NCI-H460 (cell line): ENCODE measurements at places on chromosomes 7 and 10.

DNA sequence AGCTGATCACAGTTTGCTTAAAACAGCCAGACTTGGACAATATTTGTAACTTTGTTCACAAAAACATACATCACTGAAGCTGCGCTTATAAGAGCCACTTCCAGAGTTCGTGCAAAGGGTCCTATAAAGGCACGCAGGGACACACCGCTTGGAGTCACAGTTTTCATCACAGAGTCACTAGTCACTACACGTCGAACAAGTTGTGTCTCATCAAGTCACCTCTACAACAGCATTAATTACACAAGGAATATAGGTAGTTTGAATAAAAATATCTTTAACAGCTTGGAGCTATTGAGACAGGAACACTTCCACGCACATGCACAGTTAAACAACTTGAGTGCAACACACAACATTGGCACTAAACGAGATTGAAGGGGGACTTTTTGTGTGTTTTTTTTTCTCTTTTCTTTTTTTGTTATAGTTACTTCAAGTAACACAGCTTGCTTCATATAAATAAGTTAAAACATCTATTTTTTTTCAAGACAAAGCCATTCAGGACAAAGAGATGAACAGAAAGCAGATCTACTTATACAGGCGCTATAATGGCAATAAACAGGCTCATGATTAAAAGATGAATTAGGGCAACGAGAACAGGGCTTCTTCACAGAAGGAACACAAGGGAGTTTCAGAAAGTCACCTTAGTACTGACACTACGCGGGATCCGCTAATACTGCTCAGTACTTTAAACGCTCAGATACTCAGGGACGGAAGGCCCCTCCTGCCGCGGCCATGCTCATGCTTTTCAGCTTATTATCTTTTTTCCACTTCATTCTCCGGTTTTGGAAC is 2.2 kb downstream of the HOXA5 start:
- no peak for DNase-seq

DNA sequence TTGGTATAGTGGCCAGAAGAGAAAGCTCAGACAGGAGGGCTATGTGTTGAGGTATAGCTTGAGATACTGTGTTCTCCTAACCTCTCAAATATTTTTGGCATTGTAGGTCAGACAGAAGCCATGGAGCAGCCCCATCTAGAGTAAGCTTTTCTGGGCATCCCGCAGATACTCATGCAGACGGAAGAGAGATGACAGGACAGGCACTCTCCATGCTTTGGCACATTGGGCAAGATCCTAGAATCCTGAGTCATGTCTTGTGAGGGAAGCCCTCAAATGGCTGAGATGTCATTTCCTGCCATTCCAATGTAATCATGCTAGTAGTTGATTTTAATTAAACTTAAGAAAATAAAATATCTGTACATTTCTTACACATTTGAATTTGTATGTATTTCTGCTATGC is 16.8 kb upstream of the KIF20B start:
- DNase-seq = no peak

DNA sequence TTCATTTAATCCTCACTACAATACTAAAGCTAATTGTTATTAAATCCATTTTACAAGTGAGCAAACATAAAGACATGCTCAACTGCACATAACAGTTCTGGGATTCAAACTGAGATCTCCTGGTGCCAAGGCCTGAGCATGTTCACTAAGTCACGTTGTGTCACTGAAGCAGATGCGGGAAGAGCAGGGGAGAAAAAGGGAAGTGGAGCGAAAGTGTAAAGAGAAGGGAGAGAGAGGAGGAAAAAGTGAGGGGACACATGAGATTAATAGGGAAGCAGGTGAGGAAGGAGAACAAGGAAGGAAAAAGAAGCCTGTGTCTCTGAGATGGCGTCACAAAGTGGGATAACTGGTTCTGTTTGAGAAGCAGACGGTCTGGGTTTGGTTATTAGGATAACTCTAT is 38.9 kb upstream of the KAT6B start:
- DNase-seq = no peak

DNA sequence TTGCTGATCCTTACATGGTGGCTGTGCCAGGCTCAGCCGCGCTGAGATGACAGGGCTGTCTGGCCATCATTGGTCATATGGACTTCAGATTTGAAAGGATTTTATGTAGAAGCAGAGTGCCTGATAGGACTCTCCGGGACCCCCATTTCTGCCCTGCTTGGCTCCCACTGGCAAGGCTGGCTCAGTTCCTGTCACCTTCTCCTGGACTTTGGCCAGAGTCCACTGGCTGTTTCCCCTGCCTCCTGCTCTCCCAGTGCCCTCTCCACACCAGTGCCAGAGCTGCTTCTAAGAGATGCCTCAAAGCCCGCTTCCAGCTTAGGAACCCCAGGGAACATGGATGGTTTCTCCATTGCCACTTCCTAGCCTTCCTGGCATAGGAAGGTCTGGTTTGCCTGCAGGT is 5.1 kb upstream of the SH2D4B start:
- DNase-seq = no peak

- DNase-seq = peak; percentile 62
Measured at GRCh38 chr7:135414850-135415439, 95.0 kb downstream of the CNOT4 start.

GRCh38 chr10:3467052-3467951 is 294.7 kb upstream of the PITRM1 start:
- peak; percentile 72 for DNase-seq

DNA sequence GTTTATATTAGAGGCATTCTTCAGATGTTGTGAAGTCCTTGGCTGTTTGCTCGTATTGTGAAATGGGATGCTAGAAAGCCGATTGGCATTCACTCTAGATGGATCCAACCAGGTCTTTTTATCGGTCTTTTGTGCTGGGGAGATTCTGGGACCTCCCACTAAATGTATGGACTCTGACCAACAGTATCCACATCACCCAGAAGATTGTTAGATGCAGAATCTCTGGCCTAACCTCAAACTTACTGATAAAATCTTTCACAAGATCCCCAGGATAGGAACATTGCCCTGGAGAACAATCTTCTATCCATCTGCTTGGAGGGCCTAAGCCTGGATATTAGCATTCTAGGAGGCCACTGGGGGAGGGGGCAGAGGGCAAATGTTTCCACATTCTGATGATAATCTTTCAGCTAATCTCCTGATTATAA is 160.9 kb downstream of the PLXDC2 start:
- no peak for DNase-seq

GRCh38 chr10:53904506-53905241 is 896.4 kb downstream of the PCDH15 start:
- no peak for DNase-seq

- peak; percentile 11 for DNase-seq
Measured at GRCh38 chr10:97179731-97180362, 5.9 kb downstream of the SLIT1 start.

- no peak for DNase-seq
Measured at GRCh38 chr7:77245015-77245755, 45.6 kb upstream of the FGL2 start.

GRCh38 chr7:322708-323111 is 32.7 kb downstream of the FOXL3 start:
- DNase-seq = no peak

GRCh38 chr7:158014976-158015375 is 572.6 kb downstream of the PTPRN2 start:
- no peak for DNase-seq

DNA sequence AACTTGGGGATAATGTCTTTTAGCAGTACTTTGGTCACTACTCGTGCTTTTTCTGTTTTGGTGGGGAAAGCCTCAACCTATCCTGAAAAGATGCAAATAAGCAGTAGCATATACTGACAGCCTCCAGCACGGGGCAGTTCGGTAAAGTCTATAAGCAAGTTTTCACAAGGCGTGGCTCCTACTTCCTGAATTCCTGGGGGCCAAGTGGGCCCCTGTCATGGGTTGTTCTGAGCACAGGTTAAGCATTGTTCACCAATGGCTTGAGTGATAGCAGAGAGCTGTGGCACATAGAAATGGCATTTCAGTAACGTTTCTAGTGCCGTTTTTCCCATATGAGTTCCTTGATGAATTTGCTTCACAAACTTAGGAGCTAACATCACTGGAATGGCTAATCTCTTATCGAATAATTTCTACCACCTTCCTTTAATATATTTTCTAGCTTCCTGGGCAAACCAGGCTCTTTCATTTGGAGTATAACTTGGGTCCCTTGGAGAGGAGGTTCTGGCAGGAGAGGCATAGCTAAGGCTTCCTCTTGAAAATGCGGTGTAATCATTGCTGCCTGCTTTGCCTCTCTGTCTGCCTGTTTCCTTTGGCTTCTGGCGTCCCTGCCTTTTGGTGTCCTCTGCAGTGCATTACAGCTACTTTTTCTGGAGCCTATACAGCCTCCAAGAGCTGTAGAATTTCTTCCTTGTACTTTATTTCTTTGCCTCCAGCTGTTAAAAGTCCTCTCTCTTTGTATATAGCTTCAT is 11.7 kb upstream of the ZNF239 start:
- DNase-seq = no peak

- no peak for DNase-seq
Measured at GRCh38 chr10:14384915-14385314, 54.2 kb upstream of the FRMD4A start.

DNA sequence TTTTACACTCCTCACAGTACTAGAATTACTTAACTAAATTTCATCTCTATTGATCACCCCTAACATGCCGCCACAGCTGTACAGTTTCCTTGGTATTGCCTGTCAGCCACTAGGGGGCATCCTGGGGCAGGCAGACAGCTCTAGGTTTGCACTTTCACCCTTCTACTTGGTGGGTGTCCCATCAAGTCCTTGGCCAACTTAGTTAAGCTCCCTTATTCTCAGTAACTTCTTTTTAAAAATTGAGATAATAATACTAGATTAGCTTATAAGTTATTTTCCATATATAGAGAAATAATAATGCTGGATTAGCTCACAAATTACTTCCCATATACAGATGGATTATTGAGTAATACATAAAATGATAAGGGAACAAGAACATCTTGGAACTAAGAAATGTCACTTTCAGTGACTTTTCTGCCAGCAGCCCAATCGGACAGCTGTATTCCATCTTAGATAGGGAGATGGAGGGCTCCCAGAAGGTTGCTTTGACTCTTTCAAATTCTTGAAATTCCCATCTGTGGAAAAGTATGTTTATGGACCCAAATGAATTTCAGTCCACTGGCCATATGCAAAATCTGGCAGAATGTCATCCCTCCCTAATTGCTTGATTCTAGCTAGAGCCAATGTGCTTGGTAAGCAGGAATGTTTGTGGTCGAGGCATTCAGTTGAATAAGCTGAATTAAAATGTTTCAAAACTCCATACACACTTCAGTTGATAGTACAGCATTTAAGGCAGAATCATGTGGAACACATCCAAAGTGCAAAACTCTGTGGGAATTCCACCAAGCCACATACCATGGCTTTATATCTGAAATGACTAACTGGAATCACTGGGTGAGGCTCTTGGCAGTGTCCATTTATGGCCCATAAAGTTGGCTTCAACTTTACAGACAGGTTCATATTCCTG is 309.7 kb downstream of the CSTF2T start:
- DNase-seq = peak; percentile 25

GRCh38 chr10:96448021-96448457 is 65.7 kb downstream of the TLL2 start:
- no peak for DNase-seq

DNA sequence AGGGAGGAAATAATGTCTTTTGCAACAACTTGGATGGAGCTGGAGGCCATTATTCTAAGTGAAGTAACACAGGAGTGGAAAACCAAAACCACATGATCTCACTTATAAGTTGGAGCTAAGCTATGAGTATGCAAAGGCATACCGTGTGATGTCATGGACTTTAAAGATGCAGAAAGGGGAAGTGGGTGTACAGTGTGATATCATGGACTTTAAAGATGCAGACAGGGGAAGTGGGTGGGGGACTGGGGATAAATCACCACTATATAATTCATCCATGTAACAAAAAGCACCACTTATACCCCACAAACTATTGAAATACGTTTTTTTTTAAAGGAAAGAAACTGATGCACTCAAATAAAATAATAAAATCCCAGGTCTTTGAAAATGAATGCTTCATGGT is 29.5 kb downstream of the LYZL2 start:
- DNase-seq = no peak

GRCh38 chr7:28570113-28570969 is 158.0 kb downstream of the CREB5 start:
- no peak for DNase-seq

DNA sequence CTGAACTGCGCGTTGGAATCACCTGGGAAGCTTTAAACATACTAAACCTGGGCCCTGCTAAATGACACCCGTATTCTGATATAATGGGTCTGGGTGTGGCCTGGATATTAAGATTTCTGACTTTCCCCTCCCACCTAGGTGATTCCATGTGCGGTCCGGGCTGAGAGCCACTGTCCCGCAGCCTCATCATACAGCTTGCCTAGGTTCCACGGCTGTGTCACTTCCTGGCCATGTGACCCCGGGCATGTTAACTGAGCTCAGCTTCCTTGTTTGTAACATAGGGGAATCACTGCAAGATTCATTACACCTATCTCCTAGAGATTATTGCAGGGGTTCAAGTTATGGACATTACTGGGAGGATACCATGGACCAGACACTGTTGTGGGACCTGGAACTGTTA is 472.7 kb upstream of the GALNT17 start:
- no peak for DNase-seq

- DNase-seq = no peak
Measured at GRCh38 chr10:125161707-125162119, 1.4 kb upstream of the CTBP2 start.

GRCh38 chr7:98163704-98164494 is 47.3 kb upstream of the BHLHA15 start:
- DNase-seq = no peak

DNA sequence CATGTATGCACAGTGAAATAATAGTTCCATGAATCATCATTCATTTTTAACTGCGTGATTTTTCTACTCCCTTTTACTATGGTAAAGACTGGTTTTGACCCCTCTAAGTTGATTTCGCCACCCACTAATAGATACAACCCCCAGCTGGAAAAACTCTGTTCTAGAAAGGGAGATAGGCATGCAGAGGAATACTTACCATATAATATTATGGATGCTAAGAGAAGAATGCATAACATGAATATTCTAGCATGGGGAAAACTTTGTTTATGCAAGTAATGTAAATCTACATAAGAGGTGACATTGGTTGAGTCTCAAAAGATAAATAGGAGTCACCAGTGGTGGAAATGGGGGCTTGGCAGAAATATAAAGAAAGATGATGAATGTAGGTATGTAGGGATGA is 97.3 kb upstream of the MBL2 start:
- DNase-seq = no peak

DNA sequence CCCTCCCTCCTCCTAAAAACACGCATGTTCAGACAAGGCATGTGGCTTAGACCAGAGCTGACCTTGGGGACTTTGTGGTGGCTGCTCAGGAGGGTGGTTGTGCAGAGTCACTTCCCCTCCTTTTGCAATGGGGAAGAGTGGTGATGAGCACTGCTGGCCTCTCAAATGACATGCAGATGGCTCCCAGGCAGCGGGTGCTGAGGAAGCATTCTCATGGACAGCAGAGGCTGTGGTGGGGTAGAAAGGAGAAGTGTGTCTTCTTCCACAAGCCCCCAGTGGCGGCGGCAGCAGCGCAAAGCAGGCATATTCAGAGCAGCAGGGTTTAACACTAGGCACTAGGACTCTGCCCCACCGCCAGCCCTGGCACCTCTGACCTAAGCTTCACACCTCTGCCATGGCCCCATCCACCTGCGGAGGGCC is 105.9 kb upstream of the ANLN start:
- DNase-seq = no peak
